Spinal cord (tissue), 10 donors: ENCODE measurements at places on chromosomes 5 and 9. TPM values are rescaled to one million over a fixed set of nuclear protein-coding genes. Genes with fewer than 3 reads are reported as not detected.

DNA sequence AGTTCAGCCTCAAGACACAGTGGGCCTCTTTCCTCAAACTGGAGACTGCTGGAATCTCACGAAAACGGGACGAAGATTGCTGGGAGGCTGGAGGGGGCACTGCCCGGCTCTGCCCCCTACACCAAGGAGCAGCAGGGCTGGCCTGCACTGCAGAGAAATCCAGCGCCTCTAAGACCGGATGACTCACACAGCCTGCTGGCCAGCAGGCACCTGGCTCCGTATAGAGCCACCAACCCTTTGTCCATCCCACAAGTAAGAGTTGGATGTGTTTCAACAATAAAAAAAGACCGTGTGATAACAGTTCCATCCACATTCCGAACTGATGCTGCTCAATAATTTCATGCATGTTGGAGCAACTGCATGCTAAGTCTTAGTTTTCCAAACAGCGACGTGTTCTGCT, 11.5 kb downstream of the CCDC127 start:
- DNase-seq = no peak
- H3K36me3 ChIP-seq = peaks cover 45% of the 10 kb centered on the region
- H3K27me3 ChIP-seq = no peaks in the 10 kb centered on the region
- peaks cover 4% of the 10 kb centered on the region for H3K4me1 ChIP-seq
- no peak overlapping the region for H3K27ac ChIP-seq
- no peak overlapping the region for H3K4me3 ChIP-seq

DNA sequence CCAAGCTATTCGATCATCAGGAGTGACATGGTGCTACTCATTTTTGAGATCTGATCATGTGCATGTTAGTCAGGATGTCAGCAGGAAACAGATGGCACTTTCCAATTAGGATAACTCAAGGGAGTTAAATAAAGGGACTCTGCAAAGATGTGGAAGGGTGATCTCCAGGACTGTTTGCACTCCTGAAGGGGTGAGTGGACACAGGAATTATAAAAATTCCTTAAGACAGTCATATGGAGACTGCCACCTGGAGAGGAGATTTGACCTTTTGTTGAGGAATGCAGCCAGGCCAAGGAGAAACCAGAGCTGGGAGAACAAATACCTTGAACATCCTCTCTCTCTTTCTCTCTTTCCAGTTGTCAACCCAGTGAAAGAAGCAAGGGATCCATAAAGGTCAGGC, 189.1 kb downstream of the GABRG2 start:
- no peak for DNase-seq
- H3K27me3 ChIP-seq = no peaks in the 10 kb centered on the region
- H3K4me3 ChIP-seq = no peak overlapping the region
- no peaks in the 10 kb centered on the region for H3K4me1 ChIP-seq

- H3K27me3 ChIP-seq = no peaks in the 10 kb centered on the region
- no peak overlapping the region for H3K27ac ChIP-seq
- no peaks in the 10 kb centered on the region for H3K36me3 ChIP-seq
- H3K4me1 ChIP-seq = peaks cover 3% of the 10 kb centered on the region
- peak; percentile 51 for DNase-seq
- no peak overlapping the region for H3K4me3 ChIP-seq
Observed at GRCh38 chr5:136455409-136455808, 90.1 kb upstream of the TRPC7 start.

DNA sequence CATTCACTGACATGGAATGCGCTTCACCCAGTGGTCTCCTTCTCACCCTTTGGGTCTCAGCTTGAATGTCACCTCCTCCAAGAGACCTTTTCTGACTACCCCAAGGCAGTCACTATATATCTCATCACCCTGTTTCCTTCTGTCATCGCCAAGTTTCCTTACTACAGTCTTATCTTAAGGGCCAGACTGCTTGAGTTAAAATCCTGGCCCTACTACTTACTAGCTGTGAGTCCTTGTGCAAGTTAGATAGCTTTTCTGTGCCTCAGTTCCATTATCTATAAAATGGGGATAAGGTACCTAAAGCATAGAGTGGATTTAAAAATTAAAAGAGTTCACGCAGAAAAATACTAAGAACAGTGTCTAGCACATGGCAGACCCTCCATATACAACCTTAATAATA, 132.4 kb downstream of the GABBR2 start:
- DNase-seq = no peak
- H3K27me3 ChIP-seq = no peaks in the 10 kb centered on the region
- no peak overlapping the region for H3K4me3 ChIP-seq
- H3K4me1 ChIP-seq = peaks cover 17% of the 10 kb centered on the region

MAPKAP1 gene
- 61.3 TPM for total RNA-seq
